NCI-H526 treated with DMSO at 0.1 percent for 48 hours (cell line): ENCODE measurements at places on chromosomes 1 and 21.

DNA sequence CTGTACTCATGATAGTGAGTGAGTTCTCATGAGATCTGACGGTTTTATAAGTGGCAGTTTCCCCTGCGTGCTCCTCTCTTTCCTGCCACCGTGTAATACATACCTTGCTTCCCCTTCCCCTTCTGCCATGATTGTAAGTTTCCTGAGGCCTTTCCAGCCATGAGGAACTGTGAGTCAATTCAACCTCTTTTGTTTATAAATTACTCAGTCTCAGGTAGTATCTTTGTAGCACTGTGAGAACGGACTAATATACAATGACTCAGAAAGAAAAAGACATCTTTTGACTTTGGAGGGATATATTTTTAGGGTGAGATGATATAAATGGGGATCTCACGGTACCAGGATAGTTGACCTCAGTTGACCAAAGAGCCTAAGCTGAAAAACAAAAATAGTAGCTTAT, 74.7 kb upstream of the BACH1 start:
- no peak for DNase-seq

DNA sequence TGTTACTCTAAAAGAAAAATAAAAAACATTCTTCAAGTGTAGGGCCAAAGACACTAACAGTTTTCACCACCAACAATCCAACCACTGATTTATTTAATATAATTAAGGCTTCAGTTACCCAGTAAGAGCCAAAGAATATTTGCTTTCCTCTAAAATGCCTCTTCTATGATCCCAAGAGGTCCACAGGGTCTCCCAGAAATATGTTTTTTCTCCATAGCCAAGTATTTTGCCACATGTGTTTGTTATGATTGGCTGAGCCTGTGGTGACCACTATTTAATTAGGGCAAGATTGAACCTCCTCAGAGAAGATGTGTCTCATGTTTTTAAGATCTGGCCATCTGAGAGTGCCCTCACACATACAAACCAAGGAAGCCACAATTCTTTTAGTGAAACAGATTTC, 135.9 kb downstream of the TPR start:
- DNase-seq = no peak

DNA sequence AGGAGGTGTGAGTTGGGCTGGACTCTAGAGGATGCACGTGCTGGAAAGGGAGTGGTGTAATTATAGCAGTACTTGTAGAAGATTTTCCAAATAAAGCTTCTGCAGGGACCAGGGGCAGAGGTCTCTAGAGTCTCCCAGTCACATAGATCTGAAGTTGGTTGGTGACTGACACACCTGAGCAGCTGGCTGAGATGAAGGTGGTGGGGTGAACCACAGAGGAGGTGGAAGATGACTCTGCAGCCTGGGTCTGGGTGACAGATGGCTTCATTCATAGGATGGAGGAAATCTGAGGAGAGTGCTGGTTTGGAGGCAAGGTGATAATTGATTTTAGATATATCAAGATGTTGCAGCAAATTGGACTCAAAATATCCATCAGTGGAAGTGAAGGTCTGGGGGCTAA, 178.9 kb upstream of the IVNS1ABP start:
- no peak for DNase-seq

DNA sequence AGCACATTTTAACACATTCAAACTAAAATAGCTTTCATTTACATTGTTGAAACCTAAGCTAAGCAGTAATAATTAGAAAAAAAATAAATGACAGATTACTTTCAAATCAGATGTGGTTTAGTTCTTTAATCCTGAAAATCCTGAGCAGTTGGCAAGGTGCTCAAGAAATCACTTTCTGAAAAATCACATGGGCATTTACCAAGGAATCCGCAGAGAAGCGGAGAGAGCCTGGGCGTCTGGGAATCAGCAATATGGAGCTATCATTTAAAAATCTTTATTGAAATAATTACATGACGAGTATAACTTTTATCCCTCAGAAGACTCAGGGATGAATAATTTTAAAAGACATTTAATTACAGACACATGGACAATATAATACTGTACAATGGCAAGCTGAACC, 30.2 kb downstream of the GRIK1 start:
- DNase-seq = no peak

- no peak for DNase-seq
These were observed 20.2 kb upstream of the MTR start for GRCh38 chr1:236774926-236775325.

- DNase-seq = no peak
These were observed 94.8 kb downstream of the EBNA1BP2 start for GRCh38 chr1:43077273-43077672.

DNA sequence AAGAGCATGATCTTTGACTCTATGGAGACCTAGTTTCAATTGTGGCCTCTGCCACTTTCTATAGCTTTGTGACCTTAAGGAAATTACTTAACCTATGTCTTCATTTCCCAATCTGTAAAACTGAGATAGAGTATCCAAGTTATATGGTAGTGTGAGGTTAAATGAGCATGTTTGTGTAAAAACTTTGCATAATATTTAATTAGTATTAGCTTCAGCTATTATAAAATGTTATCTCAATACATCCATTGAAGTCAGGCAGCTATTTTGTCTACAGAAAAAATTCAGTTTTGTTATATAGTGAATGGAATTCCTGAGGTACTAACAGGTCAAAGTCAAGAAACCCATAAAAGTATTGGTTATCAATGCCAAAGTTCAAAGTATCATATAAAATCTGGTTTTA, 53.6 kb downstream of the GPATCH2 start:
- no peak for DNase-seq

DNA sequence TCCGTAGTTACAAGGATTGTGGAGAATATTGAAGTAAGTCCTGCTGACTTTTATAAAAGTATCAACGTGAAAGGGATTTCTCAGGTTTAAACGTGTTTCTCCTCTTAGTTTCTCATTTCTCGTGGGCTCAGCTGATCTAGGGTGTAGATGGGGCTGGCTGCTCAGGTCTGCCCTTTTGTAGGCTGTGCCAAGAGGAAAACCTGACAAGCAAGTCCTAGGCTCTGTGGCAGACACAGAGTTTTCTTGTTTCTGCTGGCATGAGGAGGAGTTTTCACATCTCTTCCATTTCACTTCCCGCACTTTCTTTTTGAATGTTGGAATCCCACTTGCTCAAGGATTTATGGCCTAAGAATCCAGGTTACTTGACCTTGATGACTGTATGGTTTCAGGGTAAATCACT, 14.8 kb downstream of the VPS13D start:
- no peak for DNase-seq

DNA sequence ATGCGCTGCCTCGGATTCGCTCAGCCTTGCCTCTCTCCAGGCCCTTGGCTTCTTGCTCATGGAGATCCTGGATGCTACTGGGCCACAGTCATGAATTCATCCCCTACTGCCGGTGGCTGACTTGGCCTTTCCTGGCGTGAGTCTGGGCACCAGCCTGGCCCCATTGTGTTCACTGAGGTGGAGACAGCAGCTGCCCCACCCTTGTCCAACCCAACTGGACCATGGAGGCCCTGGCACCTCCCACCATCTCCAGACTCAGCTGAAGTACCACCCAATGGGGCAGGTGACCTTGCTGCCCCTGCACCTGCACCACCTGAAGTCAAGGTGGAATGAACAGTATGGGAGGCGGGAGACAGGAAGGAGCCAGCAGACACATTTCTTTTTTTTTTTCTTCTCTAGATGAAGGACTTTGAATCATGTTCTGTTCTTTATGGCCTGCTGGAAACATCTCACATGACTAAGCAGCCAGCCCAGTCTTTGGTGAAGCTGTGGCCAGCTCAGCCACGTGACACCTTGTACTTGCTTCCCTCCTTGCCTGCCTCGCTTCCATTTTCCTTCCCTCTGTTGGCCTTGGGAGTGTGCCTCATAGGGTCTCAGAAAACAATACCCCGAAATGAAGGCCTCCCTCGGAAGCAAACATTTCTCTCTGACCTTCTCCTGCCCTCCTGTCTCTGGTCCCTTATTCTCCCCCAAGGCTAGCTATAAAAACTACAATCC, 3.8 kb upstream of the SLC30A2 start:
- DNase-seq = no peak

DNA sequence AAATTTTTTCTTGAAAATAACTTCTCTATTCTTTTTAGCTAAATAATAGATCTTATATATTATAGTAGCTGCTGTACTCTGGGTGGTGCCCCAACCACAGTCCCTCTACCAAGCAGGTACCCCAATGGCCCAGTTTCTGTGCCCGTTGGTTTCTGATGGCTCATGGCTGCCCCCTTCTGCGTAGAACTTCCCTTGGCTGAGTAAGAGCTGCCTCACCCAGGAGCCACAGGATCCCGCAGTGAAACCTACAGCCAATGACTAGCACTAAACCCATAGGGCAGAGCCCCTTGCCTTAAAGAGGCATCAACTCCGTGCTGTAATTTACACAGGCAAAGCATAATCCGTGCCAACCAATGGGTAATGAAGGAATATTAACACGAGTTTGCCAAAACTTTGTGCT, 247.5 kb downstream of the USH2A start:
- no peak for DNase-seq

DNA sequence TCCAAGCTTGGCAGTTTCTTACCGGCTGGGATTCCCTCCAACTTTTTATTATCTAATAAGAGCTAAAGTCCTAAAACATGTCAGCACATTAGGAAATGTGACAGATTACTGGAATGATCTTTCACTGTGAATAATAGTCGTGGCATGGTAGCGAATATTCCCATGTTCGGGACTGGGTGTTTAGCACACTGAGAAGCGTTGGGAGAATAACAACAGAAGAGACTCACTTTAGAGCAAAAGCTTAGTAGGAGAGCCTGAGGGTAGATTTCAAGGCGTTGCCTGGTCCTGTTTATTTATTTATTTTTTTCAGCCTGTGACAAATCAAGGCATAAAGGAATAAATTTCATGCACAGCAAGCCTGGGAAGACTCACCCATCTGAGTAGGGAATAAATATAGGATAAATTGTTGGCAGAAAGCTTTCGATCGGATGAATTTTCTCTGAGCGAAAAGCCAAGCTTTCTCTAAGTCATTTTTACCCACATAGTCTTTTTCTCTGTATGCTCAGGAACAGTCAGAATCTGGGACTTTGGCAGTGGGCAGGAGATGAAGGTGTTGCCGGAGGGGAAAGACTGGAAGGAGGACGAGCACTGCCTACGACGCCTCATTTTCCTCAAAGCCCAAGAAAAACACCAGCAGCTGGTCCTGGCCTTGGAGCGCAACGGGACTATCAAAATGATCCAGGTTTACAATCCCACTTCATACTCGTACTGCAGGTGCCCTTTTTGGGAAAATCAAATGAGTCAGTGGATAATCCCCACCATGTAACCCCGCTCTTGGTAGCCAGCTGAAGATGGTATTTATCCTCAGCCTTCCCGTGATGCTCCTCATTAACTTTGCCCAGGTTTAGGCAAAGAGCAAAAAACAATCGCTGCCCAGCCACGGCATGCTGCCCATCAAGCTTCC, 97.2 kb downstream of the WDR64 start:
- DNase-seq = no peak

- no peak for DNase-seq
These were observed 37.1 kb upstream of the CR2 start for GRCh38 chr1:207417076-207417475.

DNA sequence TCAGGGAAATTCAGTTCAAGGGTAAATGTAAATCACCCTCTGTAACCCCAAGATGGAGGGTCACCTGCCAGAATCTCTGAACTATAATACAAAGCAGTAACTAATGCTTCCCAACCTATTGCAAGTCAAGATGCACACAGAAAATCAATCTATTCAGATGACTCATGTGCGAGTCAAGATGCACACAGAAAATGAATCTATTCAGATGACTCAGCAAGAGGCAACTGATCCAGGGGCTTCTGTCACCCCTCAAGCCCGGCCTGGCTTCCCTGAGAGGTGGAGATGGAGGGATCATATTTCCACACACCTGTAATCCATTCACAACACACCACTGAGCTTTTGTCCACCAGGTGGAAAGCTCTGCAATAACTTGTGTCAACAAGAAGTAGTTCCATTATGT, 17.4 kb upstream of the HIVEP3 start:
- peak; percentile 12 for DNase-seq

DNA sequence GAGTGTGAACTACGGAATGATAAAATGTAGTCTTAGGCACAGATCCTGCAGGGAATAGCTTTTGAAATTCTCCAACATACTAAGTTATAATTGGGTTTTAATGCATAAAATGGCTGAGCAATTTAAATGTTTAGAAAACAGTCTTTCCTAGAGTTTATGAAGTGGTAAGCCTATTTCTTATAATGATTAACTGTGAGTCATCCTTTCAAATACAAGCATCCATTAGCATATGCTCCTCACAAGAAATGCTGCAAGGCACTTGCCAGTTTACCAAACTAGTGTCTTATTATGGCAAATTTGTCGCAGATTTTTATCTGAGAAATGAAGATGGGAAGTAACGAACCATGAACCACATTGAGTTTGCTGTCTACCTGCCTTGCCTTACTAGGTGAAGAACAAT, 101.3 kb upstream of the ESRRG start:
- DNase-seq = no peak

DNA sequence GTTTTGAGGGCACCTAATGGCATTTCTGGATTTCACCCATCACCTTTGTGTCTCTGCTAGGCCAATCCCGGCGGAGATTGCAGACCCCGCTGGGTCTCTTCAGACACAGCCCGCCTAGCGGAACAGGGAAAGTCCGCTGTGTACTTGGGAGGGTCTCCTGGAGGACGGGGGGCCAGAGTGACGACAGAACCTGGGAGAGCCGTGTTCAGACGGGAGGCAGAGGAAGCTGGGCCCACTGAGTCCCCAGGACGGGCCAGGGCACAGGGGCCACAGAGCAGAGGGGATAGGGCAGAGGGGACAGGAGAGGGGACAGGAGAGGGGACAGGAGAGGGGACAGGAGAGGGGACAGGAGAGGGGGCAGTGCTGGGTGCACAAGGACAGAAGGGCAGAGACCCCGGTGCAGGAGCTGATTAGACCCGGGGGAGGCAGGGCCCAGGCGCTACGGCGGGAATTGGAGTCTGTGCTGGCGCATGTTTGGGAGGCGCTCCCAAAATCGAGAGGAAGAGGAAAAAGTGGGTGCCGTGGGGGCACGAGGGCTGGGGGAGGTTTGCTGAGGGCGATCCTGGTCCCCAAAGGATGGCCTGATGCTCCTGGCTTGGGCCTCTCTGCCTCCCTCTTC, 12.7 kb downstream of the TRPM2 start:
- no peak for DNase-seq

- DNase-seq = no peak
These were observed 77.1 kb downstream of the CD247 start for GRCh38 chr1:167441222-167441621.

DNA sequence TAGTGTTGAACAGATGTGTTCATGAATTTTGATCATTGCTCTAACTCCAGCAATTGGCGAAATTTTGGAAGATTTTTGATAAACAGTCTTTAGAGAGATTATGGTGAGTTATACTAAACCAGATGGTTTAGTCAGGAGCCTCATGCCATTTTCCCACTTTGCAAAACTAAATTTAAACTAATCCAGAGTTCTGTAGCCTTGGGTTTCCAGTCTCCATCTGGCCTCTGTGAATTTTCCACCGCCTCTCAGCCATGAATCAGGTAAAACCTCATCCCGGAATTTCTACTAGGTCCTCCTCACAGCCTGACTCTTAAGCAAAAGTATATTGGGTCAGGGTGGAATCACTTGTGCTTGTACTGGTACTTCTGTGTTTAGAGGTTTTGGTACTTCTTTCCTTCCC, 44.8 kb downstream of the CLEC20A start:
- DNase-seq = no peak
